ENCODE measurements at places on chromosomes 3 and 15. TPM values are rescaled to one million over a fixed set of nuclear protein-coding genes. Genes with fewer than 3 reads are reported as not detected.

DNA sequence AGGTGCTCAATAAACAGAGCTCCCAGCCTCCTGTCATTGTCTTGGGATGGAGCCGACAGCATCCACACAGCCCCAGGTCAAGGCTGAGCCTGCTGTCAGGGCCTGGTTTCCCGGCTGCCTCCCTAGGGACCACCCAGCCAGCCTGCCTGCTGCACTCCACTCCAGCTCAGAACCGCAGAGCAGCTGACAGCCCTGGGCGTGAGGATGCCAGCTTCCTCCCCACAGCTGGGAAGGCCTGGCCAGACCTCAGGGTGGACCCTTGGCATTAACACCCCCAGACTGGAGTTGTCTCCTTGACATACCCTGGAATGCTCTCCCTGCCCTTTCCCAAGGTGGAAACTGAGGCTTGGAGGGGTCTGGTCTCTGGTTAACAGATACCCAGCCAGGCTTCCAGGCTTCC is 112.0 kb downstream of the WNT7A start:
- no peak for DNase-seq
- H3K4me1 ChIP-seq, result peaks cover 2% of the 10 kb centered on the region
- no peak overlapping the region for H3K4me3 ChIP-seq
- no peaks in the 10 kb centered on the region for H3K36me3 ChIP-seq
- H3K27me3 ChIP-seq, result no peaks in the 10 kb centered on the region

GRCh38 chr3:70580021-70580420 is 267.6 kb upstream of the MDFIC2 start:
- no peak for DNase-seq
- H3K36me3 ChIP-seq, result no peaks in the 10 kb centered on the region
- H3K27ac ChIP-seq, result no peak overlapping the region
- H3K27me3 ChIP-seq, result peaks cover 13% of the 10 kb centered on the region

GRCh38 chr3:113532698-113533533 is 561 bp downstream of the SIDT1 start:
- peak; percentile 43 for DNase-seq
- peak overlapping the region; percentile 96 for H3K27ac ChIP-seq
- peaks cover 35% of the 10 kb centered on the region for H3K36me3 ChIP-seq
- peaks cover 57% of the 10 kb centered on the region for H3K4me1 ChIP-seq
- peaks cover 2% of the 10 kb centered on the region for H3K27me3 ChIP-seq

- no peak for DNase-seq
- no peaks in the 10 kb centered on the region for H3K36me3 ChIP-seq
Measured at GRCh38 chr3:123783050-123783689, 101.0 kb downstream of the MYLK start.

Gene COMMD2
- total RNA-seq, result 26.3 TPM

Gene LYSMD2
- total RNA-seq, result 14.9 TPM
